Muscle of arm (tissue), 14 donors: ENCODE measurements at places on chromosomes 1 and 21. TPM values are rescaled to one million over a fixed set of nuclear protein-coding genes. Genes with fewer than 3 reads are reported as not detected.

The TSTD1 gene
- 24.9 TPM for polyA plus RNA-seq

The NEK2 gene
- 11.5 TPM for polyA plus RNA-seq

The ZNF672 gene
- 15.2 TPM for polyA plus RNA-seq

The MX2 gene
- 1.2 TPM for polyA plus RNA-seq

The RNF223 gene
- polyA plus RNA-seq: not detected

The NMNAT2 gene
- polyA plus RNA-seq: 0.76 TPM

The ACTL8 gene
- not detected for polyA plus RNA-seq

The CLCA2 gene
- polyA plus RNA-seq: not detected

The KCNQ4 gene
- 35.2 TPM for polyA plus RNA-seq

The CCDC27 gene
- polyA plus RNA-seq: not detected

The MAN1C1 gene
- 11.6 TPM for polyA plus RNA-seq

The TTC22 gene
- polyA plus RNA-seq: 5.6 TPM

The NUF2 gene
- 13.4 TPM for polyA plus RNA-seq

The C1QC gene
- 24.1 TPM for polyA plus RNA-seq

The TPTE gene
- polyA plus RNA-seq: not detected

The PI4KB gene
- polyA plus RNA-seq: 49.2 TPM

The KCNE2 gene
- polyA plus RNA-seq: 0.70 TPM

The LDLRAD2 gene
- polyA plus RNA-seq: 5.6 TPM

The KAZN gene
- polyA plus RNA-seq: 16.5 TPM

The EFNA1 gene
- polyA plus RNA-seq: 21.5 TPM

The SPRR1A gene
- not detected for polyA plus RNA-seq

The PDE9A gene
- polyA plus RNA-seq: 6.8 TPM

The LEPROT gene
- polyA plus RNA-seq: 79.3 TPM

The TNFRSF18 gene
- polyA plus RNA-seq: 4.2 TPM

The LEFTY1 gene
- 0.32 TPM for polyA plus RNA-seq

The AIRE gene
- polyA plus RNA-seq: not detected

The GBP6 gene
- polyA plus RNA-seq: not detected

The SOX13 gene
- 19.0 TPM for polyA plus RNA-seq

The GIPC2 gene
- 1.3 TPM for polyA plus RNA-seq

The PYHIN1 gene
- polyA plus RNA-seq: 1.5 TPM

The MANEAL gene
- polyA plus RNA-seq: 3.6 TPM

The HNRNPCL4 gene
- polyA plus RNA-seq: not detected

The THRAP3 gene
- polyA plus RNA-seq: 113 TPM

The RHEX gene
- 0.26 TPM for polyA plus RNA-seq

The BCL10 gene
- polyA plus RNA-seq: 18.6 TPM

The SELP gene
- 1.2 TPM for polyA plus RNA-seq

The FCRL4 gene
- polyA plus RNA-seq: not detected

The CFAP141 gene
- polyA plus RNA-seq: not detected

The DCDC2B gene
- 0.24 TPM for polyA plus RNA-seq

The PLA2G2F gene
- polyA plus RNA-seq: not detected

The KCNA3 gene
- 0.21 TPM for polyA plus RNA-seq

The LRRC38 gene
- polyA plus RNA-seq: 24.1 TPM

The CTTNBP2NL gene
- polyA plus RNA-seq: 16.9 TPM

The ITLN2 gene
- polyA plus RNA-seq: not detected

The SYCP1 gene
- not detected for polyA plus RNA-seq

The ZNF648 gene
- not detected for polyA plus RNA-seq

The TLR5 gene
- 5.0 TPM for polyA plus RNA-seq

The GJA5 gene
- polyA plus RNA-seq: 16.8 TPM

The SERPINC1 gene
- 0.43 TPM for polyA plus RNA-seq

The KCNJ10 gene
- polyA plus RNA-seq: 0.57 TPM

The FLVCR1 gene
- polyA plus RNA-seq: 15.9 TPM

The ANGPTL3 gene
- polyA plus RNA-seq: 0.41 TPM

The APCS gene
- not detected for polyA plus RNA-seq
